NCI-H524 treated with DMSO at 0.1 percent for 48 hours (cell line): ENCODE measurements at places on chromosomes 12 and 14.

GRCh38 chr14:20624495-20625070, 16.9 kb downstream of the OR6S1 start:
- DNase-seq: no peak

DNA sequence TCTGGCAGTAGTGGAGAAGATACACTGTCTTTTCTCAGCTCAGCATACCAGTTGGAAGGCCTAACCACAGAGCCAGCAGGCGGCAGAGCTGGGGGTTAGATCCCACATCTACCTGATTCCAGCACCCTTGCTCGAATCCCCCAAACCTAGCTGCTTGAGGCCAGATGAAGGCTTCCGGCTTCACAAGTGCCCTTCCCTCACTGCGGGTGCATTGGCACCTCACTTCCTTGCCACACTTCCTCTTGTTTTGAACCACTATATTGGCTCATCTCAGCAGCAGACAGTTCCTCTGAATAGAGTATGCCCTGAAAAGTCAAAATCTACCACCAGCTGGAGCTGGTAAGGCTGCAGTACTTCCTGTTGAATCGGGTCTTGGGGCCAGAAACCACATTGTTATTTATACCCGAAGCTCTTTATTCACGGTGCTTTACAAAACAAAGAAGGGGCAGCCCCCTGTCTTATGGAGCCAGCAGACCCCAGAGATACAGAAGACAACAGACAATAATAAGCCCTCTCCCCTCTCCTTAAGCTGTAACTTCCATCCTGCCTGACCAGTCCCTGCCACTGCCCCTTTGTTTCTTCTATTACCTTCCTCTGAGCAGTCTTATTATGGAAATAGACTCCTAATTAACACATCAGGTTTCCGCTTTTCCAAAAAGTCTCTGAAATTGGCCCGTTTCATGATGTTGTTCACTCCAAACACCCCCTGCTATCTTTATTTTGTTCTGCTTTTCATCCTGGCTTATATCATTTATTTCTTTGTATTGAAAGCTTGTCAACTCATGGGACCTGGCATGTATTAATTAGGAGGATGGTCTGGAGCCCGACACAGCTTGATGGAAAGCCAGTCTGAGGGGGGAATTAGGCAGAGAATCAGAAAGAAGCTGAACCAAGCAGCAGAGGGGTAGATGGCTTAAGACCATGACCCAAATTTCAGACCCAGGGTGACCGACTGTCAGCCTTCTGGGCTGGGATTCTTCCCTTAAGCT, 233.5 kb downstream of the EFCAB11 start:
- DNase-seq: no peak

- DNase-seq: no peak
These were observed 229.0 kb downstream of the SEC23A start for GRCh38 chr14:38873941-38874612.

GRCh38 chr14:102954081-102954789, 31.8 kb downstream of the AMN start:
- DNase-seq: no peak

GRCh38 chr12:68609998-68610369, 715 bp upstream of the RAP1B start:
- DNase-seq: no peak

DNA sequence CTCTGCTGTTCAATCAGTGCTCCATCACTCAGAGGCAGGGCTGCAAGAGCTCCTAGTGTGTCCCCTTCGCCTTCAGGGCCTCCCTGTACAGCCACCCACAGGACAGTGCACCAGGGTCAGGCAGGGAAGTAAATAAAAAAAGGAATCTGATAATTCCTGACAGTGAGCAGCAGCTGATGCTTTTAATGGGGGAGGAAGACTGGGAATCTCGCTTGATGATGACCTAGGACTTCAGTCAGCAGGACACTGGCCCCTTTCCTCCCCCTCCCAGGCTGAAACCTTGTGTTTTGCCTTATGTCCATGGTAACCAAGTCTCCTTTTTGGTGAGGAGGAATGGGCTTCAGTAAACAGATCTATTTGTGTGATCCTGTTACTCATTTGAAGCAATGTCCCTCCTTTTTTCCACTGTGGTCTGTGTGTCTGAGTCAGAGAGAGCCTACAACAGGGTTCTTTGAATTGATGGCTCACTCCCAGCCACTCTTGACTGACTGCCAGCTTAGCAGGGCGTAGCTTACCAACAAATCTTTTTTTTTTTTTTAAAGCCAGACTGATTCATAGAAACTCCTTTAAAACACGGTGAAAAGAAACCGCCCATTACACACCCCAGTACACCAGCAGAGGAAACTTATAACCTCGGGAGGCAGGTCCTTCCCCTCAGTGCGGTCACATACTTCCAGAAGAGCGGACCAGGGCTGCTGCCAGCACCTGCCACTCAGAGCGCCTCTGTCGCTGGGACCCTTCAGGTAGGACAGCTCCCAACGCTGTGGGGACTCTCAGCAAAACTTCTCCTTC, at the start of gene EMP1:
Gene EMP1, plus strand, starts transcription at position 597 of the 792 bp plus-strand sequence. CDS start 14,785 bp downstream, outside the sequence.
- DNase-seq: no peak

DNA sequence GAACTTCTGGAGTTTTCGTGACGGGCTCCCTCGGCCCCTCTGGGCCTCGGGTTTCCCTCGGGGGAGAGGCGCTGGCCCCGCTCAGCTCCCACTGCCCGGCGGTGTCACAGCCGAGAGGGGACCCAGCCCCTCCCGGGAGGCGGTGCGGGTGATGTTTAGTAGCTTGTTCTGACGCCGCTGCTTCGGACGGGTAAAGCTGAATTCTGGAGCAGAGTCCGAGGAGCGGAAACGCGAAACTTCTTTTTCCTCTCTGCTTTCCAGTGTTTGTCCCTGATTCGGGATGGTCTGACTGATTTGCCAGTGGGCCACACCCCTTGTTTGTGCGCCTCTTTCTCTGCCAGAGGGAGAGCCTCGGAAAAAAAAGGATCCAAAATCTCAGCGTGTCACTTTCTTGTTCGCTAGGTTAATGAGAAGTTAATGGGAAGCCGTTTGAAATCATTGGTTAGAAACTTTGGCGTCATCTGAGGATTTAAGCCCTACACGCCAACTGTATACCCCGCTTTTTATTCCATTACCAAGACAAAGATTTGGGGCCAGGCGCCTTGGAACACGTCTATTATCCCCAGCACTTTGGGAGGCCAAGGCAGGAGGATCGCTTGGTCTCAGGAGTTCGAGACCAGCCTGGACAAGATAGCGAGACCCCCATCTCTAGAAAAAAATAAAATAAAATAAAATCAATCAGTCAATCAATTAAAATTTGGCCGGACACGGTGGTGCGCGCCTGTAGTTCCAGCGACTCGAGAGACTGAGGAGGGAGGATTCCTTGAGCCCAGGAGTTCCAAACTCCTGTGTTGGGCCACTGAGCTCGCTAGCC, 756 bp downstream of the TULP3 start:
- DNase-seq: no peak

GRCh38 chr14:64549791-64550620, at the start of gene PPP1R36:
Gene PPP1R36 (plus strand): TSS chr14:64549961. CDS start chr14:64549998, 37 bp downstream.
- DNase-seq: peak; percentile 59

DNA sequence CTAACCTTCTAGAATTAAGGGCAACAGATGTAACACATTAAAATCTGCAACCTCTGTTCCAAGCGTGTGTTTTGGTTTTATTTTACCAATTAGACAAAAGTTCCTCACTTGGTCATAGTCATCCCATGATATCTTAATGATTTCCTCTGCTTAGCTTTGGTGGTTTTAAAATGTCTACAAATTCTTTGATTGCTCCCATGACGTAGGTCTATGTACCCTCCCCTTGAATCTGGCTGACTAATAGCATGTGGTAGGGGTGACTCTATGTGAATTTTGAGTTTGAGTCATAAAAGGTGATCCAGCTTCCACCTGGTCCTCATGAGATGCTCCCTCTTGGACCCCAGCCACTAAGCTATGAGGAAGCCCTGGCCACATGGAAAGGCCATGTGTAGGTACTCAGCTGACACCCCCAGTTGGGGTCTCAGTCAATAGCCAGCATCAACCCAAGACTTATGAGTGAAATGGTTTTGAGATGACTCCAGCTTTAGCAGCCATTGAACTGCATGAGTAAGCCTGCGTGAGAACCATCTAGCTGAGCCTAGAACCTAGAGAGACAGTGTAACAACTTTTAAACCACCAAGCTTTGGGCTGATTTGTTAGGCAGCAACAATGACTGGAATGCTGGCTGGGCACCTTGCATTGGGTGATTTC, 247.1 kb downstream of the MSRB3 start:
- no peak for DNase-seq

GRCh38 chr14:58089612-58090011, 62.4 kb downstream of the ARMH4 start:
- no peak for DNase-seq
